ENCODE measurements at places on chromosomes 12 and 14.
A peak's percentile ranks its signal among the peaks of the same experiment; 100 is the strongest.

GRCh38 chr14:66476964-66477363 is 9.2 kb upstream of the CCDC196 start:
- peak; percentile 17 for DNase-seq

DNA sequence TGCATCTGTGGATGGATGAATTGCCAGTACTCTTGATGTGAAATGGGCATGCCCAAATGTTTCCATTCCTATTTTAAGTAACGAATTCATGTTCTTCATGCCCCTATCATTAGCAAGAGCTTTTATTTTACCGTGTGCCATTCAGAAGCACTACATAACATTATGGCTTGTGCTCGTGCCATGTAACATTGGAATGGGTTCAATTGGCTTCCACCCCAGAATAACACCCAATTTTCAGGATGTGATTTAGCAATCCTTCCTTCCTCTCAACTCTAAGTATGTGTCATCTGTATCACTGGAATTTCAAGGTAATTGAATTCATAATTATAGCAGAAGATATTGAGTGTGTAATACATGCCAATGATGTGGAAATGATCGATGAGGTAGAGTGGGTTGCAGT is 145.8 kb upstream of the TMPO start:
- peak; percentile 7 for DNase-seq

DNA sequence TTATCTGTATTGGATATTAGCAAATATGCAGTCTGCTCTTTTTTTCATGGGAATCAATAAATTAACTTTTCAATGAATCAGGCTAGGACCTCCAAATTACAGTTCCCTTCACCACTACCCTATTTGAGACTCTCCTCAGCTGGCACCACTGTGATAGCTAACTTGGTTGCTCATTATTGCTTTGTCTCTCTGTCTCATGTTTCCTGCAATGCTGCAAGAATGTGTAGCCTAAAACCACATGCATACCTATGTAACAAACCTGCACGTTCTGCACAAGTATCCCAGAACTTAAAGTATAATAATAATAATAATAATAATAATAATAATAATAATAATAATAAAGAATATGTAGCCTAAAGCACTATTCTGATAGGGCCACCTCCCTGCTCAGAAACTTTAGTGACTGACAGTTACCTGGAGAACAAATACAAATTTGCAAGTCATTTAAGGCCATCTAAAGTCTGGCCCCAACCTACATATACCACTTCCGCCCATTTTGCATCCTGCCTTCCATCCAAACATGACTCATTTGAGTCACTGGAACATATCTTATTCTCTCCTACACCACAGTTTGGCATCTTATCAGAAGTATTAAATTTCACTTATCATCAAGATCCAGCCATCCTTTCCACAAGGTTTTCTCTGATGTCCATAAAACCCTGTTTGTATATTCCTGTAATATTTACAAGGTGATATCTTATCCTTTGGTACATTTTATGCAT is 215.1 kb downstream of the LRRK2 start:
- DNase-seq = no peak

DNA sequence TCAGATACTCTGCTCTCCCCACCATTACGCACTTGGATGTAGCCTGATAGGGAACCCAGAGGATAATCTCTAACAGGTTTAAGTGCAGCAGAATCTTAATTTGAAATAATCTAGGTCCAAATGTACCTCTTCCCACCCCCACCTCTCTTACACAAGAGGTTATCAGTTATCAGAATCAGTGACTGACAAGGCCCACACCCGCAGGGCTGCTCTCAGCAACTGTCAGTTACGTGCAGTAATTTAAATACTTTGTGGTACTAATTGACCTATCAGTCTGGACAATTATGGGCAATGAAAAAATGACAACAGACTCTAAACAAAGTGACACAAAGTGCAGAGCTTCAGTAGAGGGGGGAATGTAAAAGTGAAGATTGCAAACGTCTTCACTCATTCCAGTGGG is 74.0 kb downstream of the CLIP1 start:
- no peak for DNase-seq

DNA sequence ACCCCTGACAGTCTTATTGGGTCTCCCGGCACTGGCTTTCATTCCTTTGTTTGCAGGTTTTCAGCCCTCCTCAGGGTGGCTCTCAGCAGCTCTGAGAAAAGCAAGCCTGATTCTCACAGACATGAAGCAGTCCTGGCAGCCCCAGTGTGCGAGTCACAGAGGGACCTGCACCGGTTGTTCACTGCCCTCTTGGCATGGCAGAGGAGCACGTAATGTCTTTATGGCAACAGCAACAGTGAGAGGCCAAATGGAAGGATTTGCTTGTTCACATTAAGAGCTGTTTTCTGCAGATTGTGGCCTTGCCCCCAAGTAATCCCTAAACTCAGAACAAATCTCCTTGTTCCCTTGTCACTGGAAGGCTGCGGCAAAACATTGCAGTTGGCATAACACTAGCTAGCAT is 3.4 kb downstream of the KCNA5 start:
- DNase-seq = no peak

DNA sequence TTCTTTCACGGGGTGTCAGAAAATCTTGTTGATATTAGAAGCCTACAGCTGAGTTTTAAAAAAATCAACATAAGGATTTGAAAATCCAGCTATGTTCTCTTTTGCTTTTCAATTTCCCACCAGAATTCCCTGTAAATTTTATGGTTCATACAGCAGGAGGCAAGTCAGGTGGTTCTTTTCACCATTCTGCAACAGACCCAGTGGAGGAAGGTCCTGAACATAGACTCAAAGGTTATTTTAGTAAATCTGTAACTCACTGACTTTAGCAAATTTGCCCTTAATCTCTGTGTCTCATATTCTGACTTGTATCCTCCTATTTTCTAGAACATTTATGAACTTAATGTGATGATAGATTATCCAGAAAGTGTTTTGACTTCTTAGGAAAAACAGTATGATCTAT is 235.4 kb upstream of the E2F7 start:
- DNase-seq = no peak

- DNase-seq = no peak
Measured at GRCh38 chr14:99081880-99082279, 190.1 kb downstream of the BCL11B start.

GRCh38 chr14:95044463-95045105 is 112.7 kb downstream of the DICER1 start:
- no peak for DNase-seq

DNA sequence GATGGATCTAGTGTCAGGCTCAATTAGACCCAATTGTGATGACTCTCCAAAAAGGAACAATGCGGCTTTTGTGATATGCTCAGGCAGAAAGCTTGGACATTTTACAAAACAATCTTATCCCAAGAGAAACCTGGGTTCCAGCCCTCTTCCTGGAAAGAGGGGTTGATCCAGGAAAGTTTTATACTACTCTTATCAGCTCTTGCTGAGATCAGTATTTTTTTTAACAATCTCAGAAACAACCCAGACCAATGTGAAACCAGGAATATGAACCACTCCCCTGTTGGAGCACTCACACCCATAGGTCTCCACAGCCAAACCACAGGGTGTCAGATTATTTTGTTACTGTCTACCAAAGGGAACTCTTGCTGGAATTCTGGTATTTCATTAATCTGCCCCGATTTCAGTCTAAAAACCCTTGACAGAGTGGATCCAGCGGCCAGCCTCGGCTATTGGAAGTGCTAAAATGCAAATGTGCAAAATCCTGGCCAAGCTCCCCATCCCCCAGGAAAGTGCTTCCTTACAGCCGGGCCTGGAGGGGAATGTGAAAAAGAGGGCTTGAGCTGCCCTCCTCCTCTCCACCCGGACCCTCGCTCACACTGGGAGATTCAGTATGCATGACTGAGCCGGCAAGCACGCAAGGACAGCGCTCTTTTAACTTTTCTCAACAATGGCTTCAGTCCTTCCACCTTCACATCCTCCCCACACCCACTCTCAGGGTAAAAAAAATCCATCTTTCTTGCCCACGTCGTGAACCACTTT is 4.0 kb downstream of the FBXL14 start:
- peak; percentile 78 for DNase-seq

DNA sequence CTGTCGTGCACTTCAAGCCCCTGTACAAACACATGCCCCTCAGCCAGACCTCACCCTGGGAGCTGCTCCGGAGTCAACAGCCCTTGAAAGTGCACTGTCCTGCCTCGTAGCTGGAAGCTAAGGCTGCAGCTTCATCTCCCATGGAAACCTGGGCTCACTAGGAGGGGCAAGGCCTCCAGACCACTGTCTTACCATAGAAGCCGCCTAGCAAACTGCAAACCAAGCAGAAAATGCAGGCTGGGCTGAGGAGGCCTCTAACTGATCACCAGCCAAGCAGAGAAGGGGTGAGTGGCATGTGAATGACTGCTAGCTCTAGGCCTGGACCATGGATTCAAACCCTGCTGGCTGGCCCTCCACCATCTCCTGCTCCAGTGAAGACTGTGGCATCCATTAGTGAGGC is 340.2 kb downstream of the CACNA1C start:
- DNase-seq = no peak

DNA sequence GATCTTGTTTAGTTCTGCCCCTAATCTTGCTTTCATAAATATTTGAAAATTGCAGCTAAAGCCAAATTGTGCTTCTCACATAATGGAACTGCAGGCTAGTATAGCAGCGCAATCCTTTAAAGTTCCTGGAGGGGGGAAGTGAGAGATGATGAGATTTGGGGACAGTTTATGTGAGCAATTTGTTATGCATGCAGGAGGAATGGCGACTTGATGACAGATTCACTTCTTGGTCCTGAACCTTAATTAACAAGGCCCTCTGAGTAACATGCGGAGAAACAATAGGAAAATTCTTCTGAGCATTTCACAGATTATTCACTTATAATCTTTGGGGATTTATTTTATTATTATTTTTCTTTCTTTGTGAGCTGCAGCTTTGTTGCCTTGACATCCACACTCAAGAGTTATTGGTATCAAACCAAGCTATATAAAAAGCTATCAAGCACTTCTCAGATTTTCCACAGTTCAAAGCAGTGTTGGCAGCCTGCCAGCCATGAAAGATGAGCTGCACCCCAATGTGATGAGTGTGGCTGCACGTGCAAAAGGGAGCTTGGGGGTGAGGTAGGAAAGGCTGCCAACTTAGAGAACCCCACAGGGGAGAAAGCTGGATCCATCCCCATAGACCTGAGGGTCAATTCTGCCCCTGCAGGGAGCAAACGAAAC is 1662.2 kb upstream of the FLRT2 start:
- no peak for DNase-seq

- no peak for DNase-seq
Measured at GRCh38 chr14:65864549-65864948, 452.0 kb downstream of the FUT8 start.

- no peak for DNase-seq
Measured at GRCh38 chr12:48977290-48978281, 536 bp upstream of the WNT1 start.

- DNase-seq = no peak
Measured at GRCh38 chr12:70060634-70061033, 182.6 kb upstream of the CNOT2 start.

- DNase-seq = peak; percentile 21
Measured at GRCh38 chr12:77384941-77385340, 319.6 kb upstream of the E2F7 start.

- DNase-seq = no peak
Measured at GRCh38 chr14:99247772-99248171, 24.2 kb downstream of the BCL11B start.

- no peak for DNase-seq
Measured at GRCh38 chr14:29233188-29233587, 466.6 kb downstream of the FOXG1 start.

DNA sequence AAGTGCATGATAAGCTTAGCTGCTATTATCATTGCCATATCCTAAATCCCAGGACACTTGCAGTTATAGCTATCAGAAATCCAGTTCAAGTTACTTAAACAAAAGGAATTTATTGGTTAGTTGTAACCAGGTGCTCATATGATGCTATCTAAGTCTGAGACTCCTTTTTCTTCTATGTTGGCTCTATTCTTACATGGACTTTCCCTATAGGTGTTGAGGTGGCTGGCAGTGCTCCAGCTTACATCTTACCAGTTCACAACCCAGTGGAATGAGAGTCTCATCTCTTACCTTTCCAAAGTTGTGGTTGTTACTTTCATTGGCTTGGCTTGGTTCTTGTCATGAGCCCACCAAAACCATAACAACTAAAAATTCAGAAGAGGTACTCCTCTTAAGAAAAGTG is 94.6 kb downstream of the DACT1 start:
- no peak for DNase-seq

GRCh38 chr12:92927055-92927435 is 2.0 kb downstream of the EEA1 start:
- DNase-seq = peak; percentile 38

DNA sequence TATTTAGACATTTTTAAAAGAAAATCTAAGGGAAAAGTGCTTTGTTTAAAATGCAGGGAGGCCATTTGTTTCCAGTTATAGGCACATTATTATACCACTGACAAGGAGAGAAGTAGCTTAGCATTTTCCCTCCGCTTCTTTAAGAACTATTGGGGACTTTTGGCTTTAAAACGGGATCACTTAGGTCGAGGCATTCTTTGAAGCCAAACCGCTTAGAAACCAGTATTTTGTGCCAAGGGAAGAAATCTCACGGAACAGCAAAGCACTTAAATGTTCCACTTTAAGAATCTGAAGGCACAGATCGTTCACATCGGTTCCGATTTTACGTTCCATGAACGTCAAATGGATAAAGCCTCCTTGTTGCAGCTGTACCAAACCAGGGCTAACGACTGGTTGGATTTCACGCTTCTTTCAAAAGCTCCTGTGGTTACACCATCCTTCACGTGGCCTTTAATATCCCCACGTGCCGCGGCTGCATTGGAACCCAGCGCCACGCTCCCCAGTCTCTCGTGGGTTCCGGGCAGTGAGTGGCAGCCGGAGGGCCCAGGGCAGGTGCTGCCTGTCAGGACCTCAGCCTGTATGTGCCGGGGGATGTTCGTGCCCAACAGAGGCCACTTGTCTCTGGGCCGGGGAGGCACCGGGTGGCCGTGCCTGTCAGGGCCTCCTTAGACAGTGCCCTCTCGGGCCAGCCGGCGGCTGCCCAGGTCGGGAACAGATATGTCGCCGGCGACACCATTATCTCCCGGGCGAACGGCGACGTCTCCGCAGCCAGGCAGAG is 195.4 kb downstream of the KIF26A start:
- DNase-seq = no peak

- peak; percentile 73 for DNase-seq
Measured at GRCh38 chr12:1801303-1801975, 18.9 kb upstream of the LRTM2 start.

GRCh38 chr12:64691227-64691794 is 67.9 kb downstream of the GNS start:
- no peak for DNase-seq

DNA sequence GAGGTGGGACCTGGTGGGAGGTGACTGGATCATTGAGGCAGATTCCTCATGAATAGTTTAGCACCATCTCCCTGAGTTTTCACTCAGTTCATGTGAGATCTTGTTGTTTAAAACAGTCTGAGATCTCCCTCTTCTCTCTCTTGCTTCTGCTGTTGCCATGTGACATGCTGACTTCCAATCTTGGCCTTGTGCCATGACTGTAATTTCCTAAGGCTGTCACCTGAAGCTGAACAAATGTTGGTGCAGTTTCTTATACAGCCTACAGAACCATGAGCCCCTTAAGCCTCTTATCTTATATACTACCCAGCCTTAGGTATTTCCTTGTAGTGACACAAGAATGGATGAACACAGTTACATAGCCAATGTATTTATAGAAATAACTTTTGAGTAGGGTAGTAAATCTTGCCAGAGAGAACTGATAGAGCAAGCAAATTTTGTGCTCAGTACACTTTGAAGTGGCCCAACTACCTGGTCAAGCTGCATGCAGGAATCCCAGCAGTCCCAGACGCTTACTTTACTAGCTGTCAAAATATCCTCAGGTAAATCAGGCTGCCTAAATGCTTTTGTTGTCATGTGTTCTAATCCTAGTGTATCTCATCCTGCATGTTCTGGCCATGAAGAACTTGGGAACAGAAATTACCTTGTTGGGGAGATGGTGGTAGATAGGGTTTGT is 445.6 kb upstream of the MIS18BP1 start:
- no peak for DNase-seq

Data from fibroblast of lung (primary cell).